ENCODE measurements at places on chromosomes 6 and 20. TPM values are rescaled to one million over a fixed set of nuclear protein-coding genes. Genes with fewer than 3 reads are reported as not detected.

MOG gene
- not detected for total RNA-seq

NRSN2 gene
- total RNA-seq, result 102 TPM

TSBP1 gene
- total RNA-seq, result not detected

- peak; percentile 88 for DNase-seq
Observed at GRCh38 chr6:135880066-135880972, 28.8 kb downstream of the PDE7B start.

DNA sequence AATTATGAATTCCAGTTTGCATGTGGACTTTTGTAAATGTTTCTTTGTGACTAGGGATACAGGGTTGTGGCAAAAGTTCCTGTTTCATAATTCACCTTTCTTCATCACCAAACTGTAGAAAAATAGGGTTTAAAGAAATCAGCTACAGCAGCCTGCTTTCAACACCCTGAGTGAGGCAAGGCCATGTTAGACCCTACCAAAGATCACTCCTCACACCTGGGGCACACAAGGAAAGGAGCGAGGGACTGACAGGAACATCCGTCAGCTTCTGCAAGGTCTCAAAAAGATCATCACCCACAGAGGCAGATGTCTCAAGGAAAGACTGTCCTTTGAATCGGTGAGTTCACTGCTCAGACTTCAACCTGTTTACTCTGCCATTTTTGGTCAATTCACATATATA is 10.5 kb upstream of the STX11 start:
- no peak for DNase-seq

GRCh38 chr20:8571611-8572010 is 439.5 kb downstream of the PLCB1 start:
- no peak for DNase-seq

DNA sequence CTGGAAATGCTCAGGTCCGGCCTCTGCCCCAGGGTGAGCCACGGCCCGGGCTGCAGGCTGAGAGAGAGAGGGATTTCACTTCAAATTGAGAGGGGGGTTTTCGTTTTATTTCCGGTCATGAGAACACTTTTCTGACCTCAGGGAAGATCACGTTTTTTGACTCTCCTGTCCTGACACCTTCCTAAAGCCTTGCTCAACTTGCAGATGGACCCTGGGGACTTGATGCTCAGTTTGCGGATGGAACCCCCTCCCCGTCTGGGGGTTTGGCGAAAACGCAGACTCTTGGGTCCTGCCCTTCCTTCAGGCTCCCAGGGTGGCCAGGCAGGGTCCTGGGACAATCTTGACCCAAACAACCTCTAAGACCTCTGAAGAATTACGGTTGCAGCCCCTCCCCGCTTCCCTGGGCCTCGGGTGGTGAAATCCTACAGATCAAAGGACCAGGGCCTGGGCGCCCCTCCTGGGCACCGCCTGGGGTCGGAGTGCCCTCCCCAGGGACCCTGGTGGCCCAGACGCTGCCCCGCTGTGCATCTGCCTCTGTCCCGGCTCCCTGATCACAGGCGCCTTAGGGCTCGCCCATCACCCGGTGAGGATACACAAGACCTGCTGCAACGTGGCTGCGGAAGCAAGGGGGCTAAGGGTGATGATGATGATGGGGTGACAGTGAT is 148.2 kb downstream of the ERMARD start:
- DNase-seq, result no peak

DNA sequence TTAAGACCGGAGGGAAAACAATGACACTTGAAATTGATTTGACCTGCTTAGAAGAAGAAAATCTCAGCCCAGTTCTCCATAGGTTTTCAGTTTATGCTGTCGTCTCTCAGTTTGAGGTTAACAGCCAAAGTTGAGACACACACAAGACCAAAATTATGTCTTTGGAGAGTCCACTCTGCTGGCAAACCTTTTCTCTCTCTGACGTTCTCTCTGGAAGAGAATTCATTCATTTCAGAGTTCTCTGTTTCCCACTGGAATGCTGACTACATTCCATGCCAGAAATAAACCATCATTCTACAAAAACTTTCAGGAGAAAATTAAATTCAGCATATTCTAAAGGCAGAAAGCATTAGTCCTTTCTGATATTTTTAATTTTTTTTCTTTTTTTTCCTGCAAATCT is 155.2 kb downstream of the TFAP2A start:
- peak; percentile 34 for DNase-seq

- DNase-seq, result no peak
Observed at GRCh38 chr6:142728364-142728763, 216.6 kb downstream of the HIVEP2 start.

GRCh38 chr6:21855811-21856455 is 262.4 kb downstream of the SOX4 start:
- no peak for DNase-seq

DNA sequence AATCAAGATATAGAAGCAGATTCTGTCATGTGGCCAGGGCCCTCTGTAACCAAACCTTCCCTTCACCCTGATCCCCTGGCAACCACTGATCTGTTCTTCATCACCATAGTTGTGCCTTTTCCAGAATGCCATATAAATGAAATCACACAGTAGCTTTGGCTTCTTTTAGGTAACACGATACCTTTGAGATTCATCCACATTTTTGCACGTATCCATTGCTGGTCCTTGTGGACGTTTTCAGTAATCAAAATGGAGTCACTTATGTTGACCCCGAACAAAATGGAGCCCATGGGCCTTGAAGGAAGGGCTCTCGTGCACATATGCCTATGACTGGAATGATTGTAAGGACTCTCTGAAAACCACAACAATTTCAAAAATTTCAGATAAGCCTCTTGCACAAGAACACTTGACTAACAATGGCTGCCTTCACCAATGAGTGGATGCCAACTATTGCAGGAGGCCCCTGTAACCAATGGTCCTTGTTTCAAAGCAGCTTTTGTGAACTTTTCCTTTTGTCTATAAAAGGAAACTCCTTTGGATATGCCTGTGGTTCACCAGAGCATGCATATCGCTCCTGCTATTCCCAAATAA is 84.3 kb upstream of the RALY start:
- peak; percentile 98 for DNase-seq

All from M059J (cell line).